ENCODE measurements at places on chromosomes 6 and 20.

- no peak for DNase-seq
Measured at GRCh38 chr20:58330249-58330648, 20.7 kb downstream of the RAB22A start.

- no peak for DNase-seq
Measured at GRCh38 chr6:43972913-43973300, 154.3 kb downstream of the MRPL14 start.

DNA sequence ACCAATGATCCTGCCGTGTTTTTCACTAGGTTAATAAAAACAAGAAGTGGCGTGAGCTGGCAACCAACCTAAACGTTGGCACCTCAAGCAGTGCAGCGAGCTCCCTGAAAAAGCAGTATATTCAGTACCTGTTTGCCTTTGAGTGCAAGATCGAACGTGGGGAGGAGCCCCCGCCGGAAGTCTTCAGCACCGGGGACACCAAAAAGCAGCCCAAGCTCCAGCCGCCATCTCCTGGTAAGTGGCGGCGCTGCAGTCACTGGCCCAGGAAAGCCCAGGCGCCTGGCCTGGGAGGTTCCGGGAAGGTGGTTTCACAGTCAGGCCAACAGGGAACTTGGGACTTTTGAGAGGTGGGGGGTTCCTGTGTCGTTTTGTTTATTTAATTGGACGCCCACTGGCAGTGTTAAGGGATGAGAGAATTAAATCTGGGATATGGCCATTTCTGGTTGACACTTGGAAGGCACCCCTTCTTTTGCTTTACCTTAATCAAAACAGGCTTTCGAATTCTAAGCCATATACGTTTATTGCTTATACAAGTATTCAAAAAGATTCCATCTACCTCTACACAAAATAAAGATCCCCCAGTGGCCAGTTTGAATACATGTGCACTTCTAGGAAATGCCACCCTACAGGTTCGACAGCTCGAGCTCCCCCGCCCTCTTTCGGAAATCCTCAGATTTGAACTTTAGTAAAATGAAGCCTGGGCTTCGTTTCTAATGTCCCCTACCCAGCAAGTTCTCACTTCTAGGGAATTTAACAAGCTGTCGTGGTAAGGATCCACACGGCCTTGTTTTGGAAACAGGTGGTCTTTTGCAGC is 138.9 kb downstream of the TMEM242 start:
- DNase-seq, result peak; percentile 81

- DNase-seq, result no peak
Measured at GRCh38 chr20:19758133-19758500, at the start of gene RIN2. Gene RIN2, plus strand, starts transcription at chr20:19758258. Its CDS starts 131,344 bp downstream, at chr20:19889602.

DNA sequence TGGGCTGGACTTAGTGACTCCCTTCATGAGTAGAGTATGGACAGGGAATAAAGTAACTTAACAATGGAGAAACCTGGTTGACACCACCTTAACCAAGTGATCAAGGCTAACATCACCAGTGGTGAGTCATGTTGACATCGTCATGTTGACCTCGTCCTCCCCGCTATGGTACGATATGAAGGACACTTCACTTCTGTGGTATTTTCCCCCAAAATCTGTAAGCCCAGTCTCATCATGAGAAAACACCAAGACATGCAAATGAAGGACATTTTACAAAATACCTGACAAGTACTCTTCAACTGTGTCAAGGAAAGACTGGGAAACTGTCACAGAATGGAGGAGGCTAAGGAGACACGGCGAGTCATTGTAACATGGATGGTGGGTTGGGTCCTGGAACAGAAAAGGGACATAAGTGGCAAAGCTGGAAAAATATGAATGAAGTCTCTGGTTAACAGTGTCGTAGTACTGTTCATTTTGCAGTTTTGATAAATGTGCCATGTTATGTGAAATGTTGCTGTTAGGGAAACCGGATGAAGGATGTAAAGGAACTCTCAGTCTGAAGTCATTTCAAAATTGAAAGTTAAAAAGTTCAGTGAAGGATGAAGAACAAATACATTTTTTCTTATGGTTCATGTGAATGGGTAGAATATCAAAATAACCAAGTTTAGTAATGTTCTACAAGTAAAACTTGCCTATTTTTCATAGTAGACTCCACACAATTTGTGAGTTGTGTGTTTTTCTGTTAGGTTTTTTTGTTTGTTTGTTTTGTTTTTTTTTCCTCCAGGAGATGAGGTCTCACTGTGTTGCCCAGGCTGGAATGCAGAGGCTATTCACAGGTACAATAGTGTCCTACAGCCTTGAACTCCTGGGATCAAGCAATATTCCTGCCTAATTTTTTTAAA is 247.5 kb downstream of the TMEM242 start:
- DNase-seq, result no peak

All from retina (tissue), 1 donor.